ENCODE measurements at places on chromosomes 11 and 22. TPM values are rescaled to one million over a fixed set of nuclear protein-coding genes. Genes with fewer than 3 reads are reported as not detected.

The GGA1 gene
- total RNA-seq: 74.3 TPM

The APOC3 gene
- not detected for total RNA-seq

The MS4A1 gene
- total RNA-seq: 1.2 TPM

The CERK gene
- 64.3 TPM for total RNA-seq

The UFD1 gene
- 87.3 TPM for total RNA-seq

The MMP20 gene
- not detected for total RNA-seq

The YPEL1 gene
- 2.6 TPM for total RNA-seq

The MADD gene
- total RNA-seq: 65.7 TPM

The ADM2 gene
- 3.4 TPM for total RNA-seq

The OMP gene
- not detected for total RNA-seq

The SMDT1 gene
- total RNA-seq: 67.9 TPM

GRCh38 chr11:116540645-116541304 is 232.0 kb downstream of the BUD13 start:
- H3K4me1 ChIP-seq: no peaks in the 10 kb centered on the region
- H3K27ac ChIP-seq: no peak overlapping the region
- DNase-seq: no peak

GRCh38 chr11:121406291-121406690 is 45.8 kb upstream of the SORL1 start:
- no peaks in the 10 kb centered on the region for H3K36me3 ChIP-seq
- no peak overlapping the region for H3K27ac ChIP-seq
- H3K4me1 ChIP-seq: no peaks in the 10 kb centered on the region

DNA sequence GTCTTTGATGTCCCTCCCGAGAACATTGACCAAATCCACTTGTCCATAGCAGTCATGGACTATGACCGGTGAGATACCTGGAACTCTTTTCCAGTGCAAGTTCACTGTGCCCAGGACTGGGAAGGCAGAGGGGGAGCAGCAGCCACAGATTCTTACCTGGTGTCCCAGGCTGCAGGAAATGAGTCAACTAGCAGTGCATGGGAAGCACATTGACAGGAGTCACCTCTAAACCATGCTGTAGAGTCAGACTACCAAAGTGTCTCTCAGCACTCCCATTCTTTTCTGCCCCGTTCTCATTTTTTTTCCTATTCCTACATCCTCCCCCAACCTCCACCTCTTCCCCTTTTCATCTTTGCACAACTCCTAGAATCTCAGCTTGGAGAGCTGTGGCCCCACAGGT is 67.2 kb upstream of the OLFML1 start:
- no peak overlapping the region for H3K27ac ChIP-seq
- peaks cover 5% of the 10 kb centered on the region for H3K4me1 ChIP-seq
- no peaks in the 10 kb centered on the region for H3K27me3 ChIP-seq
- no peaks in the 10 kb centered on the region for H3K36me3 ChIP-seq
- DNase-seq: no peak
- no peak overlapping the region for H3K4me3 ChIP-seq

DNA sequence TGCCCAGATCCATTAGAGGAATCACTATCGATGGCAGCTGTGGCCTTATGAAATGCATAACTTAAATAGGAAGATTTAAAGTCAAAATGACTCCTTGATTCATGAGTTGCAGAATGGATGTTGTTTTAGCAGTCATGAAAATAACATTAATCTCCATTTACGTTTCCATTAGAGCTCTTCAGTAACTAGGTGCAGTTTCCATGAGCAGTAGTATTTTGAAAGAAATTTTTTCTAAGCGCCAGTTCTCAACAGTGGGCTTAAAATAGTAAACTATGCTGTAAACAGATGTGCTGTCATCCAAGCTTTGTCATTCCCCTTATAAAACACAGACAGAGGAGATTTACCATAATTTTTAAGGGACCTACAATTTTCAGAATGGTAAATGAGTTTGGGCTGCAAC is 1414.1 kb downstream of the LRRC4C start:
- H3K4me3 ChIP-seq: no peak overlapping the region
- H3K4me1 ChIP-seq: no peaks in the 10 kb centered on the region
- no peaks in the 10 kb centered on the region for H3K36me3 ChIP-seq

DNA sequence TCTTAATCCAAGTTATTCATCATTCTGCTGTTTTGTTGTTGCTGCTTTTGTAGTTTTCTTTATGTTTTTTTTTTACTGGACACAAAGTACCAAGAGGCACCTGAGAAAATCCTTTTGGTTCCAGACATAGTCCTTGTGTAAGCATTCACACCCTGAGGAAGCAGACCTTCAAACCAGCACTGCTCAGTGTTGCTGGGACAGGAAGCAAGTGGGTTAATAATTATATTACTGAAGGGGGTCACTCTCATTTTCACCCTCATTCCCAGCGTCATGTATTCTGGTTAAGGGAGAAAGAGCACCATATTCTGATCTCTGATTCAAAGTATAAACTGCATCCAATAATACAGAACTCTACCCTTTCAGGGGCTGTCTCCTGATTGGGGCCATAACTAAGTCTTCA is 5.9 kb upstream of the ALKBH3 start:
- no peak for DNase-seq
- no peaks in the 10 kb centered on the region for H3K27me3 ChIP-seq
- H3K27ac ChIP-seq: no peak overlapping the region
- peaks cover 1% of the 10 kb centered on the region for H3K4me1 ChIP-seq

DNA sequence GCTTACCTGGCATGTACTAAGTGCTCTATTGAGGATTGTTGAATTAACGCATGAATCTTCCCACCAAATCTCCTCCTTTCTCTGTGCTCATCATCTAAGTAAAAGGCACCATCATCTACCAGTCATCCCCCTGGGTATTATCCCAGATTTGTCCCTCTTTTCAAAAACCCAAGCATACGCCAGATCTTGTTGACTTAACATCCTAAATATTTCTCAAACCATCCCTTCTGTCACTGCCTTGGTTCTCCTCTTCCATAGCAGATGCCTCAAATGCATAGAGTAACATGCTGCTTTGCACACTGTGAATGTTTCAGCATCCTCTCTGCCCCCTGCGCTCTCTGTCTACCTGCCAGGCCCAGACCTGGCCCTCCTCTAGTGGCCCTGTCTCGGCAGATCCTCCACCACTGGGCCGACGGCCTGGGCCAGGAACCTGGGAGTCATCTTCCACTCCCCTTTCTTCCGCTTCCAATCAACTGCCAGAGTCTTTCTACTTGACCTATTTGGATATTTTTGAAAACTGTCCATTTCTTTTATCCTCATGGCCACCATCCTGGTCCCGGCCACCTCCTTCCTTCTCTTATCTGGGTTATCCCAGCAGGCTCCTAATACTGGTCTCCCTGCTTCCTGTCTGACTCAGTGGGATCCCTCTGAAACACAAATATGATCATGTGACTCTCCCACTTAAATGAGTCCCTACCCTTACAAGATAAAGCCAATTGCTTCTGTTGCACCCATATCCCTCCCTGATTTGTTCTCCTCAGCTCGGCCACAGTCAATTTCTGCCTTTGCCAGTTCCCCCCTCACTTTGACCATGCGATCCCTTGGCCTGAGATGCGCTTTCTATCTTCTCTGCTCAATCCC is 3.4 kb upstream of the TAB1 start:
- no peak overlapping the region for H3K27ac ChIP-seq
- H3K4me1 ChIP-seq: peaks cover 11% of the 10 kb centered on the region
- H3K4me3 ChIP-seq: no peak overlapping the region

- no peaks in the 10 kb centered on the region for H3K27me3 ChIP-seq
- H3K4me1 ChIP-seq: no peaks in the 10 kb centered on the region
- no peak overlapping the region for H3K27ac ChIP-seq
- H3K4me3 ChIP-seq: no peak overlapping the region
- H3K36me3 ChIP-seq: no peaks in the 10 kb centered on the region
Observed at GRCh38 chr11:27603376-27603990, 96.8 kb downstream of the BDNF start.

GRCh38 chr11:80420374-80420773 is 979.5 kb upstream of the TENM4 start:
- no peak for DNase-seq
- no peaks in the 10 kb centered on the region for H3K36me3 ChIP-seq
- no peaks in the 10 kb centered on the region for H3K27me3 ChIP-seq

- H3K27ac ChIP-seq: no peak overlapping the region
- H3K36me3 ChIP-seq: no peaks in the 10 kb centered on the region
- peaks cover 18% of the 10 kb centered on the region for H3K4me1 ChIP-seq
- no peaks in the 10 kb centered on the region for H3K27me3 ChIP-seq
Observed at GRCh38 chr22:31103111-31103510, 4.3 kb downstream of the SELENOM start.

- H3K36me3 ChIP-seq: no peaks in the 10 kb centered on the region
- H3K27me3 ChIP-seq: no peaks in the 10 kb centered on the region
- DNase-seq: no peak
- no peak overlapping the region for H3K4me3 ChIP-seq
- H3K27ac ChIP-seq: no peak overlapping the region
Observed at GRCh38 chr22:31350410-31350863, 4.3 kb upstream of the PATZ1 start.

DNA sequence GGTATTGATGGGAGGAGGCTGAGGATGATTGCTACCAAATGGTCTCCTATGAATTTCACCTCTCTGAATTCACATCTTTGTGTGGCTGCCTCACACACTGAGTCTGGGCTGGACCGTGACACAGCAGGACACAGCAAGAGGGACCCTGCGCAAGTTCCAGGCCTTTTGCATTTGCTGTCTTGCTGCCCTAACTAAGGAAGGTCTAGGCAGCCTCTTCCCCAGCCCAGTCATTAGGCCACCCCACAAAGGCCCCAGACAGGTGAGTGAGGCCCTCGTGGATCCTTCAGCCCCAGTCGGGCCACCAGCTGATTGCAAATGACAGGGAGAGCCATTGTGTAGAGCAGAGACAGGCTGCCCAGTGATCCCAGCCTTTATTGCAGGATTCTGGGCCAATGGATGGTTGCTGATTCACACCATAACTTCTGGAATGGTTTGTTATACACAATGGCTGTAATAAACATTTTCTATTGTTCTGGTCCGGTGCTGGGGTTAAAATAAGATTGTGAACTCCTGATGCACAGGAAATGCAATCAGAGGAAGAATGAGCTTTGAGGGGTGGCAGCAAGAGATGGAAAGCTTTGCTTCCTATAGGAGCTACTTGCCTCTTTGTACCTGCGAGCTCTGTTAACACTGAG is 28.5 kb upstream of the CSNK2A3 start:
- H3K4me1 ChIP-seq: no peaks in the 10 kb centered on the region
- H3K27me3 ChIP-seq: no peaks in the 10 kb centered on the region
- H3K4me3 ChIP-seq: no peak overlapping the region
- no peak for DNase-seq
- H3K27ac ChIP-seq: no peak overlapping the region
- no peaks in the 10 kb centered on the region for H3K36me3 ChIP-seq

DNA sequence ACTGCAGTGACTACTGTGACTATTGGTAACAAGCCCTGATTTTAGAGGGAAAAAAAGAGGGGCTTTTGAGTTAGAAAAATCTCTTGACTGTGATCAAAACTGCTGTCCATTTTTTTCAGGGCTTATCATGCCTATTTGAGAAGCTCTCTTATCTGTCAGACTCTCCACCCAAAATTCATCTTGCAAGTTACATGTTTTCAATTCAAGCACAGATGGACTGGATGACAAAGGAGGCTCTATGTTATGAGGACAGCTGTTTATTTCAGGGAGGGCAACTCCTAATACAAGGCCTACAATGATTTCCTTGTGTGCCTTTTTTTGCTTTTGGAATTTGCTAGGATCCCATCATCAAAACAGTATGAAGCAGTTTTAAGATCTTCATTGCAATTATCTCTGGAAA is 35.2 kb upstream of the USP47 start:
- DNase-seq: no peak
- H3K4me1 ChIP-seq: peaks cover 5% of the 10 kb centered on the region
- H3K36me3 ChIP-seq: no peaks in the 10 kb centered on the region
- H3K27me3 ChIP-seq: no peaks in the 10 kb centered on the region
- no peak overlapping the region for H3K27ac ChIP-seq

DNA sequence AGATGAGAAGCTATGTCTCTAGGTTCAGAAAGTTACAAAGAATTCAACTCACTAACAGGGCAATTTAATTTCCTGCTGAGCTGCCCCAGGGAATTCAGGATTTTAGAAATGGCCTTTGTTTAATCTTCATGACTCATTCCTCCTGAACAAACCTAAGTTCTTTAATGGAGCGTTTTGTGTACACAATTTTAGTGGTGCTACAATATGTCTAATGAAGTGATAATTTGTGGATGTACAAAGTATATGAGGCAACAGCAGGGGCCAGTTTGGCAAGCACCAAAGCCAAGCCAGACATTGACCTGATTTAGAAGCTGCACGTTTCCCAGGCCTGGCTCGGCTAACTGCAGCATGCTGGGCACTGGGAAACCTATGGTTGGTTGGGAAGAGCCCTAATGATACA is 34.4 kb upstream of the HEPHL1 start:
- no peaks in the 10 kb centered on the region for H3K4me1 ChIP-seq
- H3K27me3 ChIP-seq: no peaks in the 10 kb centered on the region
- DNase-seq: no peak
- H3K27ac ChIP-seq: no peak overlapping the region
- no peaks in the 10 kb centered on the region for H3K36me3 ChIP-seq

GRCh38 chr11:66106786-66107599 is 36.9 kb downstream of the PACS1 start:
- H3K27me3 ChIP-seq: no peaks in the 10 kb centered on the region
- DNase-seq: no peak
- no peak overlapping the region for H3K4me3 ChIP-seq
- H3K36me3 ChIP-seq: no peaks in the 10 kb centered on the region

DNA sequence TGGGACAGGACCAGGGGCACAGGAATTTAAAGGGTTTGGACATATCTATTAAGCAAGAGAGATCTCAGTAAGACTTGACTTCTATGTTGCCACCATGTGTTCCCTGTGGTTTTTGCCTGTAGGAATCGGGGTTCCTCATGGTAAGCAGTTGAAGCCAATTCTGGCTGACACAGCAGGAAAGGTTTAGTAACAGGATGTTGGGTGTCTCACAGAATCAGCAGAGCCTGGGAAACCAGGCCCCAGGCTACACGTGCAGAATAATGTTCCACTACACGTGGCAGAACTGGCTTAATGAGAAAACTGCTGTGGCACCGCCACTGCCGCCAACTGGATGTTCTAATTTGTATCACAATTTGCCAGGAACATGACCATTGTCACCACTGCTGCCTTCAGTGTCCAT is 264.6 kb upstream of the PLET1 start:
- no peaks in the 10 kb centered on the region for H3K36me3 ChIP-seq
- no peak for DNase-seq
- H3K27ac ChIP-seq: no peak overlapping the region
- H3K4me1 ChIP-seq: no peaks in the 10 kb centered on the region
- peaks cover 3% of the 10 kb centered on the region for H3K27me3 ChIP-seq

- no peak for DNase-seq
- no peak overlapping the region for H3K27ac ChIP-seq
- H3K27me3 ChIP-seq: no peaks in the 10 kb centered on the region
- H3K36me3 ChIP-seq: peaks cover 20% of the 10 kb centered on the region
Observed at GRCh38 chr11:108037211-108037610, 28.5 kb downstream of the CUL5 start.

DNA sequence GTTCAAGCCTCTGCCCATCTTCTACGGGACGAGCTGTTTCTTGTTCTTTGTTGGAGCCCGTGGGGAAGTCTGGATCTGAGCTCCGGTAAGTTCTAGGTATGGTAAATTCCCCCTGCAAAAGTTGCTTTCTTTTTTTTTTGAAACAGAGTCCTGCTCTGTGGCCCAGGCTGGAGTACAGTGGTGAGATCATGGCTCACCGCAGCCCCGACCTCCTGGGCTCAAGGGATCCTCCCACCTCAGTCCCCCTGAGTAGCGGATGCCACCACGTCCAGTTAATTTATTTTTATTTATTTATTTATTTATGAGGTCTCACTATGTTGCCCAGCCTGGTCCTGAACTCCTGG is 35.5 kb upstream of the MOB2 start:
- H3K36me3 ChIP-seq: no peaks in the 10 kb centered on the region
- peaks cover 16% of the 10 kb centered on the region for H3K4me1 ChIP-seq
- no peak overlapping the region for H3K27ac ChIP-seq
- DNase-seq: no peak
